Activated T-helper 1 cell treated with anti-CD3 and anti-CD28 coated beads, Interleukin-12 subunit alpha, Interleukin-12 subunit beta, Interleukin-2, Interleukin-4 antibody, amounts not matched to agents 30 ng/mL and 10 ng/mL and 1 ng/mL, durations not matched to agents 14 hours and 24 hours and 36 hours (primary cell): ENCODE measurements at places on chromosomes 13 and 19. TPM values are rescaled to one million over a fixed set of nuclear protein-coding genes. Genes with fewer than 3 reads are reported as not detected.

Gene KIR3DL1
- total RNA-seq, result not detected in 2 replicates

Gene KLHL1
- not detected in 2 replicates for total RNA-seq

Gene PTPRH
- total RNA-seq, result 0.16 TPM in 1 of 2 replicates, not detected in the other

Gene PRR19
- total RNA-seq, result 1.0 and 1.4 TPM in 2 replicates

Gene LILRB3
- total RNA-seq, result 0.67 and 0.78 TPM in 2 replicates

Gene SLITRK6
- not detected in 2 replicates for total RNA-seq

Gene ZNF443
- 3.8 TPM in 2 replicates for total RNA-seq

Gene CBARP
- total RNA-seq, result 1.5 and 1.8 TPM in 2 replicates

Gene ANGPTL8
- not detected in 2 replicates for total RNA-seq

Gene TNFRSF19
- total RNA-seq, result not detected in 2 replicates

Gene CIRBP
- 245 and 256 TPM in 2 replicates for total RNA-seq

Gene ZNF653
- 19.9 and 23.1 TPM in 2 replicates for total RNA-seq

Gene NUMBL
- total RNA-seq, result 18.1 and 20.6 TPM in 2 replicates
